ENCODE measurements at places on chromosomes 4 and X.

GRCh38 chr4:59945277-59945676, 1254.8 kb upstream of the ADGRL3 start:
- DNase-seq: no peak

GRCh38 chr4:79578606-79579005, 170.6 kb upstream of the GK2 start:
- no peak for DNase-seq

GRCh38 chr4:138500869-138501268, 258.7 kb upstream of the SLC7A11 start:
- DNase-seq: no peak

GRCh38 chr4:56187688-56188087, 199.6 kb downstream of the AASDH start:
- DNase-seq: no peak

- no peak for DNase-seq
Observed at GRCh38 chr4:163470391-163470790, 3.2 kb downstream of the TKTL2 start.

DNA sequence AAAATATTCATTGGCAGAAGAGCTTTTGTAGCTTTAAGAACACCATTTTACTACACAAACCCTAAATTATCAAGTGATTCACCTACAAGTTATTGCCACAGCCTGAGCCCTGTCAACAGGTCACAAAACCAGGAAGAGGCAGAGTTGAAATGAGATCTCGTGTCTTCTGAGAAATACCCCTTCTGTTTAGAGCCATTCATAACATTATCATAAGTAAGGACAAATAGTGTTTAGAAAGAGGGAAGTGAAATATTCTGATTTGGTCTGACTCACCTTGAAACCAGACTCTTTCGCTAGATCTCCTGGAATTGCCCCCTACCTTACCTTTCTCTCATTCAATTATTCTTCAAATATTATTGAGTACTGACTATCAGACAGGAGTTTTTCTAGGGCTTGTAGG, 5.9 kb downstream of the ETDB start:
- no peak for DNase-seq

DNA sequence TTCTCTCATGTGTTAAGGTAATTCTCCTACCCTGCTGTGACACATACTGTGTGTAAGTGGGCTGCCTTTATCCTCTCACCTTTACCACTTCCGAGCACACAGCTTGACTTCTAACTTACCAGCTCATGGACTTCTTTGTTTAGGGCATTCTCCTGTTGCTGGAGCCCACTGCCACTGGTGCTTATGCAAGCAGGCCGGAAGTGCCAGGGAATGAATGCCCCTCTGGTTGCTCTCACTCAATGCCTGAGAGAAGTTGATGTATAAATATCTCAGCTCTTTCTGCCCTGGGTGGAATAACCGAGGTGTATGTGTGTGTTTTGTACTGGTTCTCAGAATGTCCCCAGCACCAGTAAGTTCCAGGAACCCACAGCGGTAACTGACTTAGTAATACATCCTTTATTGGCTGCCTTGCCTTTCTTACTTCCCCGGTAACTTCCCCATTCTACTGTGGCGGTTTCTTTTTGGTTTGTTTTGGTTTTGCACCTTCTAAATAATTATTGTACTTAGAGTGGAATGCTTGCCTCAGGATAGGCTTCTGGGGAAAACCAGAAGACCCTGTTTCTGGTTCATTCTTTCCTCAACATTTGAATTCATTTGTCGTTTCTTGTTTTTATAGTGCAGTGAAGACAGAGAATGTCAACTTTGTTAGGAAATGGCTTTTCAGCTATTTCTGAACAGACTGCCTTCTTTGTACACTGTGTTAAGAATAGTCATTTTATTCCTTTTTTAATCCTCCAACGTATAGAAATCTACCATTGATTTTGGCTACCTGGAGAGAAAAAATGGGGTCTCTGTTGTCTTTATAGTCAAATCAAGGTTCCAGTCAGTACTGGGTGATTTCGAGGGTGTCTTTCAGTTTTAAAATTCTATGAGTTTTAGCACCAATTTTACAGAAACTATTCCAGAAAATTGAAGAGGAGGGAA, 45.4 kb downstream of the CXorf58 start:
- DNase-seq: no peak

DNA sequence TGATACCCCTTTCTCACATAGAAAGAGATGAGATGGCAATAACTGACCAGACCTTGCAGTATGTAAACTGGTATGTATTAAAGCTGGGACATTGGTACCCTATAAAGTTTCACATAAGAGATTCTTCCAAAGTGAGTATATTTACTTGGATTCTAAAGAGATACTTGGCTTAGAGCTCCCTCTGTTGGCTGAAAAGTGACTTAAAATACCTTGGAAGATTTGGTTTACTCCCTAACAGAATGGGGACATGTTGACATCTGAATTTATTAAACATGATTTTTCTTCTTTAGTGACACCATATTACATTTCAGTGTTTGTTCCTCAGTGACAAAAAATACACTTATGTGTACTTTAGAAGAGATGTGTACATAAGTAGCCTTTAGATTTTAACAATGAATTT, 47.9 kb upstream of the RGN start:
- DNase-seq: no peak

DNA sequence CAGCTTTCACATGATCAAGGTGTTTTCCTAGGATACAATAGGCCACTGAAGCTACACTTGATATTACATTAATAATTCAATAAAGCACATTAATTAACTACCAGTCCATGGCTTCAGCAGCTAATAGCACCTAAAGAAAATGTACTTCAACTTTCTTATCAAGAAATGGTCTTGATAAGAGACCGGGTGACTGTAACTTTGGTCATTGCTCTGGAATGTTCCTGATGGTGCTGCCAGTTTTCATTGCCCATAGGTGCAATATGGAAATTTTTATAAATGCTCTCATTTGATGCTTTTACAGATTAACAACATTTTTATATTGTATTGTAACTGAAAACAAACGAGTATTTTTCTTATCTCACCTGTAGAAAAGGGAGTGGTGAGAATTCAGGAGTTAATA, 165.4 kb downstream of the SHROOM3 start:
- no peak for DNase-seq

Data from progenitor cell of endocrine pancreas (in vitro differentiated cells).